ENCODE measurements at places on chromosomes 5 and 9.
A peak's percentile ranks its signal among the peaks of the same experiment; 100 is the strongest.

GRCh38 chr9:438961-439768 lies 224.5 kb downstream of the DOCK8 start:
- no peak for DNase-seq

- no peak for DNase-seq
These were observed 106.8 kb downstream of the PDE6A start for GRCh38 chr5:149837680-149838269.

GRCh38 chr5:43039471-43040286 lies 440 bp downstream of the ANXA2R start:
- DNase-seq: peak; percentile 52

DNA sequence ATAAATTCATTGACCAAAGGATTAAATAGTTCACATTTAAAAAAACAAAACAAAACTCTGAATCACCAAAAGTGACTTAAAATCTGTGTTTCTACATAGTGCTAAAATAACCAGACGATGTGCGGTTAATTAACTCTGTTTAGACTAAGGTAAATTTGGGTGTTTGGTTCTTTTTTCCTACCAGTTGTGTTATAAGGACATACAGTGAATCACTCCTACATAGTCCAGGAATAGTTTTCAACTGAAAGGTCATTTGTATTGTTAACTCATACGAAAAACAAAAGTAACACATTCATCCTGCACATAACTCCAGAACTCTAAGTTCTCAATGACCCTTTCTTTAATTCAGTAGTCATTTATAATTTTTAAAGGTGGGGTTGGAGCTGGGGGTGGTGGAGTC lies 203.7 kb downstream of the GLIS3 start:
- DNase-seq: no peak

- DNase-seq: no peak
These were observed 421.4 kb upstream of the WWC1 start for GRCh38 chr5:167870055-167870454.

- no peak for DNase-seq
These were observed 73.5 kb downstream of the LNPEP start for GRCh38 chr5:97009212-97009898.

- DNase-seq: no peak
These were observed 104.4 kb upstream of the GNA14 start for GRCh38 chr9:77752554-77752953.

DNA sequence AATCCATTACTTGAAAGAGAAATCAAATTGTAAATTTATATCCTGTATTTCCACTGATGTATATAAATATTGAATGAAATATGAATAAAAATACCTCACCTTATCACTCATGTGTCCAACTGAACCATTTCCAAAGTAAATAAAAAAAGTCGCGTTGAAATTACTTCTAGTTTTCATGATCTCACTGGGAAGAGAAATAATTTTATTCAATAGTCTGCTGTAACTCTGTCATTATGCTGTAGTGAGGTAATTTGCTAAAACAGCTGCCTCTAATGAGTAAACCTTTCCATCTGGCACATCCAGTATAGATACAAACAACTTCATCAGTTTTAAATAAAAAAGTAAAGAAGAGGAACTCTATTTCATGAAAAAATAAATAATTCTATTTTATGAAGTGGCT lies 611.5 kb downstream of the ZNF608 start:
- DNase-seq: no peak

- DNase-seq: no peak
These were observed 108.8 kb downstream of the PDE8B start for GRCh38 chr5:77319117-77319804.

- DNase-seq: no peak
These were observed 43.5 kb upstream of the PCAT7 start for GRCh38 chr9:94511134-94511954.

DNA sequence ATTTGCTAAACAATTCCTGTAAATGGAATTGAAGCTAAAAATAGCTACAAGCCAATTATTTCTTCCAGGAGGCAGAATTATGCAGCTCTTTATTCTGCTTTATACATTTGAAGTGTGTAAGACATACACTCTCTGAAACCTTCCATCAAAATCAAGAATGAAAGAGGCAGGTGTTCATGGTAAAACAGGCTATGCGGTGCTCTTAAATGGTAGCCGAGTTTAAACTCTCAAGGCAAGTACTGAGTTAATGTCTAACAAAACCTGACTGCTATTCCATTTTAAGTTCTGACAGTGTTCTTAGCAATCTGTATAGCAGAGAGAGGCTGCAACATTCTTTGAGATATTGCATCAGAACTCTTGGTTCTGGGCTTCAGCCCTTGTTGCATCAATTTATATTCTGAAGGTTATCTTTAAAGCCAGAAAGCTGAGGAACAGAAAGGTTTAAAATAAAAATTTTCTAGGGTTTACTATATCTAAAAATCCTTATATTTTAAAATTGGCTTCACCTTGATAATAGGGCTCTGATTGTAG lies 248.3 kb upstream of the CCNG1 start:
- no peak for DNase-seq

DNA sequence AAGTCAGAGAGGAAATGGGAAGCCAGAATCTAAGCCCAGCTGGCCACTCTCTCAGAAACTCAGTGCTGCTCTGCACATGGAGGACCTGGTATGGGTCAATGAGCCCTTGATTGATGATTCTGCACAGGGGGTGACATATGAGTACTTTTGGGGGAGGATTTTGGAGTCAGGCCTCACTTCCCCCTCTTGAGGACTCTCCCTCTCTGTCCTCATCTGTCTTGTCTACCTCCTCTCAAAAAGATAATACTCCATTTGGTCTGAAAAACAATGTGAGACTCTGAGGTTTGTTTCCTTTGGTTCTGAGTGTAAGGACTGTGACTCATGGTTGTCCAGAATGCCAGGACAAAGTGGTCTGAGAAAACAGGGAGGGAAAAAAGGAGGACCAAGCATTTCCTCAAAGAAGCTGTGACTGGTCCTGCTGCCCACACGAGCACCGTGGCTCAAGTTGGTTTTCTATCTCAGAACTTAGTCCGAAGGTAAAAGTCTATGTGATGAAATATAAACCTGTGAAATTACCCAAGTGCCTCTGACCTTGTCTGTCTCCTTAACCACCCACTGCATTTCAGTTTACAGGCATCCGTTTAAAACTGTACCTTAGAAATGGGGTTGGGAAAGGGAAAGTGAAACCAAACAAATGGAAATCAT lies 11.1 kb downstream of the TTC39B start:
- DNase-seq: no peak

DNA sequence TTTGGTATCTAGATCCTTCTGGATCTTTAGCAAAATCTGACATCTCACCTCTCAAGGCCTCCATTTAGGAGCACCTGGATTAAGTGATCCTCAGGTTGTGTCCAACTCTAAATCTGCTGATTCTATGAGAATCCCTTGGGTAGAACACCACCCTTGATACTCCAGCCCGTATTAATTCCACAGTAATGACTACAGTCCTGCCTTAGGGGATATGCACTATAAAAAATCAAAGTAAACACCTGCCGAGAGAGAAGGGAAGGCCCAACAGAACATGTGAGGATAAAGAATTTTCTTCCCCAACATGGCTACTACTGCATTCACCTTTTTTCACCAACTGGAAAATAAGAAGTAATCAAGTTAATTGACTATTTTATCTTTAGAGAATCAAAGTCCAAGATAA lies 27.6 kb downstream of the DAP start:
- no peak for DNase-seq

GRCh38 chr5:109364977-109365376 lies 44.8 kb downstream of the PJA2 start:
- no peak for DNase-seq

GRCh38 chr5:133483406-133484090 lies 128.8 kb downstream of the FSTL4 start:
- no peak for DNase-seq

GRCh38 chr9:137811283-137811870 lies 66.2 kb upstream of the CACNA1B start:
- no peak for DNase-seq

DNA sequence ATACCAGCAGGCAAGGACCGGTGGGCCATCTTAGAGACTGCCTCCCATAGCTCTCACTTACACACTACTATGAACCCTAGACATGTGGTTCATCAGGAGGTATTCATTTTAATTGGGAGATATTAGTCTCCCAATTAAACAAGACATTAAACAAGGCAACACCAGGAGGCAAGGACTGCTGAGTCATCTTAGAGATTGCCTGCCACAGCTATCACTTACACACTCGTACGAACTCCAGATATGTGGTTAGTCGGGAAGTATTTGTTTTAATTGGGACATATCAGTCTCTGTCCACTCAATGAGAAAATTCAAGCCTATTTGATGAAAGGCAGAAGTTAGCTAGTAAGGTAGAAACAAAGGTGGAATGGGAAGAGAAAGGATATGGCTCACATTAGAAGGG lies 343.9 kb downstream of the NFIB start:
- no peak for DNase-seq

- no peak for DNase-seq
These were observed 51.9 kb downstream of the SLC25A46 start for GRCh38 chr5:110790673-110791072.

- no peak for DNase-seq
These were observed 14.6 kb downstream of the ARL15 start for GRCh38 chr5:54295651-54296276.

DNA sequence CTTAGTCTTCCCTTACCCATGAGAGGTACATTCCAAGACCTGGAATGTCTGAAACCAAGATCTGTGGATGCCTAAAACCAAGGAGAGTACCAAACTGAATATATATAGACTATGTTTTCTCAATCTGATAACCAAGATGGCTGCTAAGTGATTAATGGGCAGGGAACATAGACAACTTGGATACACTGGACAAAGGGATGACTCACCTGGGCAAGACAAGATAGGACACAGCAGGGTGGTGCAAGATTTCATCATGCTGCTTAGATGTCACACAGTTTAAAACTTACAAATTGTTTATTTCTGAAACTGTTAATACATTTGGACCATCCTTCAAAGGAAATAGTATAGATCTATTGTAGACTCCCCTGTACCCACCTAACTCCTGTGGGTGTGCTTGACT lies 130.9 kb downstream of the HTR1A start:
- no peak for DNase-seq

GRCh38 chr9:76180541-76180940 lies 213.7 kb downstream of the RFK start:
- no peak for DNase-seq

DNA sequence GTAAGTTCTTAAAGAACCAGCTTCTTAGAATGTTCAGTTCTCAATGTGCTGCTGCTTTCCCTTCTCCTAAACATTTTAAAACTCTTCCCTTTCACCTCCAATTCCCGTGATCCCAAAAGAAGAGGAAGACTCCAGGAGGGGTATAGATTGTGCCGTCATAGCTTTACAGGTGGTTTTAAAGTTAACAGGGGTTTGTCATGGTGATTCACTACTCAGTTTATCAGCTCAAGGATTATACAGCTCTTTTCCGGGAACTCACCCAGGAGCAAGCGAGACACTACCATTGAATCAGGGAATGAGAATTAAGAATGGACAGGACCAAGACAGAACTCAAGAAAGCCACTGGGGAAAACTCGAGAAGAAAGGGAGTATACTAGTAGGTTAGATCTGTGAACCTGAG lies 178.8 kb downstream of the NR3C1 start:
- no peak for DNase-seq

DNA sequence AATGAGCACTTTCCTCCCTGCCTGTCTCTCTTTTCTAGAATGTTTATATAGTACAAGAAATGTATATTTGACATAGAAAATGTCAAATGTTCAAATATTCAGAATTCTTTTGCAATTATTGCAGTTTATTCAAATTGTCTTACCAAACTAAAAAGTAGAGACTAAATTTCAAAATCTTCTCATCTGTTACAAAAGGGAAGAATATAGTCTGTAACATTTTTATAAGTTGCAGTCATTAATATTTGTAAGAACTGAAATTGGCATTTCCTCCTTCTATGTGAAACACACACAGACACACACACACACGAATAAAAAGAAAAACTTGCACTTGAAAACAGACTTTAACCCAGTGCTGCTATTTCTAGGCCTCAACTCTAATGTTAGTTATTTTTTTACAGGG lies 56.4 kb downstream of the NR3C1 start:
- DNase-seq: no peak

DNA sequence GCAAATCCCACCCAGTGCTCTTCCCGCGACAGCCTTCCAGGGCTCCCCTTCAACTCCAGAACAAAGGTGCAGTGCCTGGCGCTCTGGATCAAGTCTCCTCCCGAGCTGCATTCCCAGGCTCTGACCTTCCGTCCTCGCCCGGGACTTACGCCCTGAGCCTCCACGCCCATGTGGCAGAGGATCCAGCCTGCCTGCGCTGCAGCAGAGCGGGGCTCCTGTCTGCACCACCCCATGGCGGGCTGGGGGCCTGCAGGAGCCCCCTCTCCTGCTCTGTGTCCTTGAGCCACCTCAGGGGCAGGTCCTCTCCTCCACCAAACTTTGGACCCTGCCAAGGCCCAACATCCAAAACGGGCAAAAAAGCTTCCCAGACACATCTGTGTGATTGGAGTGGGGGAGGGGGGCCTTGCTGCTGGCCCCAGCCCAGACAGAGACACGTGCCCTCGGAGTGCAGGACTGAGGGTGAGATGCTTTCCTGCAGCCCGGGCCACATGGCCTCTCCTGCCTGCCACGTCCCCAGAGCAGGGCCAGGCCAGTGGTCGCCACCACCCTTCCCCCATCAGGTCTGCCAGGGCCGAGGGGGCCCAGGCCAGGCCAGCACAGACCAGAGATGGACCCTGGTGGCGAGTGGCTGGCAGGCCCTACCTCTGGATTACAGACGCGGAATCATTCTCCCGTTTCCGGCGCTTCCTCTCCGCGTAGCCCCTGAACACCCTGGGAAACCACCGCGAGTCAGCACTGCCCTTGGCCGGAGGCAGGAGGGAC lies 4.4 kb downstream of the NSMF start:
- no peak for DNase-seq

DNA sequence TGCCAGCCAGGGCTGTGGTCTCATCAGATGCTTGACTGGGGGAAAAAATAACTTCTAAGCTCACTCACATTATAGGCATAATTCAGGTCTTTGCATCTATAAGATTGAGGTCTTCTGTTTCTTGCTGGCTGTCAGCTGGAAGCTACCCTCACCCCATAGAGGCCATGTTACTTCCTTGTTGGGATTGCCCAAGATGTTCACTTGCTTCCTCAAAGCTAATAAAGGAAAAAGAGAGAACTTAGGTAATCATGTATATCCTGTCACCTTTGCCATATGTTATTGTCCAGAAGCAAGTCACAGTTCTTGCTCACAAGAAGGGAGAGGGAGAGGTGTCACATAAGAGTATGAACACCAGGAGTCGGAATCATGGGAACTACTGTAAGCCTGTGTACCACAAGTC lies 38.7 kb upstream of the ANKRD34B start:
- no peak for DNase-seq

DNA sequence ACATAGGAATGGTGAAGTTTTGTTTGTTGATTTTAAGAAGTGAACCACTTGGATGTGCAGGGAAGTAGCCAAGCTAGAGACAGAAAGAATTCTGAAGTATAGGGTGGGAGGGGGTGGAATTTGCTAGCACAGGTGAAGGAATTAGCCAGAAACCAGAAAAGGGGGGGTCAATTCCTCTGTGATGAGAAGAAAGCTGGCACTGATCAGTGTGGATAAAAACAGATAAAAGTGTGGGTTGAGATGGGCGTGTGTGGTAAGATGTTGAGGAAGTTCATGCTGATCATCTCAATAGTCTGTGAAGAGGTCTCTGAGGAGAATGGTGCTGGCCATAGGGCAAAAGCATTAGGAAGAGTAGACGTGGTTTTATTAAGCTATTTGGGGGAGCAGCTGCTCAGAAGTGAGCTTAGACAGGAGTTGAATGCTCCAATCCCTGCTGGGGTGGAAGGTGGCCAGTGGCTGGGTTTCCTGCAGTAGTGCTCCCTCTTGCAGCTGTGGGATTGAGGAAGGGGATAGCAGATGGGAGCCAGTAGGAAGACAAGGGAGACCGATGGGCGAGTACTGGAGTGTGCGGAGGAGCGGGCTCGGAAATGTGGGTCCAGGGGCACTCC lies 88.7 kb upstream of the ELL2 start:
- no peak for DNase-seq
